T-helper 1 cell (primary cell): ENCODE measurements at places on chromosomes 7 and 10.
A peak's percentile ranks its signal among the peaks of the same experiment; 100 is the strongest.

DNA sequence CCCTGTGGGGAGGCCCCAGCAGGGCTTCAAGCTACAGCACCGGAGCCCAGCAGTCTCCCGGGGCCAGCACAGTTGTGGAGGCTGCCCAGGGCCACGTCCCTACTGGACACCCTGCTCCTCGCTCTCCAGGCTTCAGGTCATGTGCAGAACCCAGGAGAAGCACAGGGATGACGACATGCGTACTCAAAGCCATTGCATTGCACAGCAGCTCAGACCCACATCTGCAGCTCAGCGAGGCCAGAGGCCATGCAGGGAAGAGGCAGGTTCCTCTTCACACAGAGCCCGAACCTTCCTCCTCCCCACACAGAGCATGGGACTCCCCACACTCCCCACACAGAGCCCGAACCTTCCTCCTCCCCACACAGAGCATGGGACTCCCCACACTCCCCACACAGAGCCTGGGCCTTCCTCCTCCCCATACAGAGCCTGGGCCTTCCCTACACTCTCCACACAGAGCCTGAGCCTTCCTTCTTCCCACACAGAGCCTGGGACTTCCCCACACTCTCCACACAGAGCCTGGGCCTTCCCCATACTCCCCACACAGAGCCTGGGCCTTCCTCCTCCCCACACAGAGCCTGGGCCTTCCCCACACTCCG lies 12.3 kb downstream of the CFAP46 start:
- no peak for DNase-seq

DNA sequence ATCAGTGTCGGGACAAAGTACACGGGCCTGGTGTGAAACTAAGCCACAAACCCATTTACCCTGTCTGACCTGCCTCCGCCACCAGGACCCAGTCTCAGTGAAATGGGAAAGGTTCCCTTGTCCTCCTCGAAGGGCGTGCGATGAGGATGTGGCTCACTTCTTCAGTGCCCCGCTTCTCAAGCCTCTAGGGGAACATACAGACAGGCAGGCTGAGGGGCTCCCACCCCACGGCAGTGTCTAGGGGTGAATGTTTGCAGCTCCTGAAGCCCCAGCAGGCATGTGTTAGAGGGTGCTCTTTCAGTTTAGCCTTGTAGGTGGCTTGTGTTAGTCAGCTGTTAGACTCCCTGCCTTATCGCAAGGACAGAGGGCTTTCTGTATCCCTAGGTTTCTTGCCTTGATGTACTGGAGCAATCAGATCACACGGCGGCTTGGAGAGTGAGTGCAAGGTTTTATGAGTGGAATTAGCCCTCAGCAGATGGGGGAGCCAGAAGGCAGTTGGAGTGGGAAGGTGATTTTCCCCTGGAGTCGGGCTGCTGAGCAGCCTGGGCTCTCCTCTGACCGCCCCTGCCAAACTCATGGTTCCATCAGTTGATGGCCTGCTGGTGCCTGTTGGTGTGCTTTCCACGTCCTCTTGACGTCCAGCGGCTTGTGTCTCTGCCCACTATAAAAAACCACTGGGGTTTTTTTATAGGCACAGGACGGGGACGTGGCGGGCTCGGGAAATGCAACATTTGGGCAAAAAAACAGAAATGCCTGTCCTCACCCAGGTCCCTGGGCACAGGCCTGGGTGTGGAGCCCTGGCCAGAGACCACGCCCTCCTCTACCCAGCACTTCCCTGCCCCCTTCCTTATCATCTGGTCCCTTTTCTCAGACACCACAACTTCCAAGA lies 759 bp downstream of the NUDT1 start:
- DNase-seq, result no peak

- DNase-seq, result no peak
These were observed 108.6 kb downstream of the UBE2H start for GRCh38 chr7:129843978-129844840.

DNA sequence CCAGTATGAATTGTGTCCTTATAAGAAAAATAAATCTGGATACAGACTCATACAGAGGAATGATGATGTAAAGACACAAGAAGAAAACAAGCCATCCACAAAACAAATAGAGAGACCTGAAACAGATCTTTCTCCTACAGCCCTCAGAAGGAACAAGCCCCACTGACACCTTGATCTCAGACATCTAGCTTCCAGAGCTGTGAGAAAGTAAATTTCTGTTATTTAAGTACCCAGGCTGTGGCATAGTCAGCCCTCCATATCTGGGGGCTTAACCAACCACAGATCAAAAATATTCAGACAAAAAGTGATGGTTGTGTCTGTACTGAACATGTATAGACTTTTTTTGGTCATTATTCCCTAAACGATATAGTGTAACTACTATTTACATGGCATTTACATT lies 23.9 kb upstream of the ANKRD1 start:
- no peak for DNase-seq

DNA sequence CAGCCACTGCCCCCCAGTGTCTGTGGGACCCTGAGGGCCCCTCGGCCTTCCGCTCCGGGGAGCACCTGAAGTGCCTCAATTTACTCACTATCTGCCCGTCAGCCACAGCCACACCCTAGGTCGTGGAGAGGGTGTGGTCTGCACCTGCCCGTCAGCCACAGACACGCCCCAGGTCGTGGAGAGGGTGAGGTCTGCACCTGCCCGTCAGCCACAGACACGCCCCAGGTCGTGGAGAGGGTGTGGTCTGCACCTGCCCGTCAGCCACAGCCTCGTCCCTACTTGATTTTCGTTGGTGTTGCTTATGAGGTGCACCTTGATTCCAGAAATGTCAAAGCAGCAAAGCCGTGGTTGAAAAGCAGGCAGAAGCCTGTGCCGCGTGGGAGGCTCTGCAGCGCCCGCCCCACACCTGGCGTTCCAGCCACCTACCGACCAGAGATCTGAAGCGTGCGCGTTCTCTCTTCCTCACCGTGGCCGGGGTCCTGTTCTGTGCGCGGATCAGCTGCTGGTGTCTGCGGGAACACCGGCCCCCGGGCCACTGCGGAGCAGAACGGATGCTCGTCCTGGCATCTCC lies 101.6 kb downstream of the DYNC2I1 start:
- no peak for DNase-seq

- no peak for DNase-seq
These were observed 114.4 kb downstream of the TPST1 start for GRCh38 chr7:66319407-66319979.

GRCh38 chr10:52215745-52216361 lies 98.2 kb upstream of the DKK1 start:
- no peak for DNase-seq

DNA sequence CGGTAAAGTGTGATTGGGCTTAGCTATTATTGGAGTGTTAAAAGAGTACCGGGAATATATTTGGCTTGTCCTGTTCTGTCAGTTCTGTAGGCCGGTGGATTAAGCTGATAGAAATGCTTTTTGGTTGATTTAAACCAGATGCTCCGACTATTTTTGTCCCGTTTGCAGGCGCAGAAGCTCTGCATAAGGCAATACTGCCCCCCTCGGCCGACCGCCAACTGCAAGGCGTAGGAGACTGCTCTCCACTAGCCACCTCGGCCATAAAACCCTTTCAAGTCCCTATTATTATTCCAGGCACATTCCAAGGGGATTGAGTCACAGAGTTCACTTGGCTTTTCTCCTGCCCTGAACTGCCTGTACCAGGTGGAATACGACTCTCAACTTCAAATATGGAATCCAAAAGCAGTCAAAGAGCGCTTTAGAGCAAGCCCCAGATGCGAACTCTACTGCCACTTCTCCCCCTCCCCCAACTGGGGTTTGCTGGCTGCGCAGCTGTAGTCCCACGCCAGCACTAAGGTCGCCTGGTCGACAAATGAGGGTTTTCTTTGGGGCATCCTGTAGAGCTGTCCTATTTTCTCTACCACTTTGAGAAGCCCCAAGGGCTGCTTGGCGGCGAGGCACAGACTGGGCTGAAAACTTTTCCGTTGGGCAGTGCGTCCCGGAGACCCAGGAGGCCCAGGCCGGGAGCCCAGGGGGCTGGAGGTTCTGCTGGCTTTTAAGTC lies 108.3 kb downstream of the REEP3 start:
- DNase-seq, result peak; percentile 40

DNA sequence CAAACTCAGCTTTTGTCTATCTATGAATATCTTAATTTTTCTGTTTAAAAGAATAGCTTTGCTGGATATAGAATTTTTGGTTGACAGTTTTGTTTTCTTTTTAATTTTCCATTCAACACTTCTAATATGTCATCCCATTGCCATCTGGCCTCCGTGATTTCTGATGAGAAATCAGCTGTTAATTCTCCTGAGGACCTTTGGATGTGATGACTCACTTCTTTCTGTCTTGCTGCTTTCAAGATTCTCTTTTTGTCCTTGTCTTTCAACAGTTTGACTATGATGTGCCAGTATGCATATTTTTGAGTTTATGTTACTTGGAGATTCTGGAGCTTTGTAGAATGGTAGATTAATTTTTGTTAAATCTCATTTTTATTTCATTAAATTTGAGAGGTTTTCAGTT lies 38.4 kb downstream of the ZNF518A start:
- DNase-seq, result no peak

DNA sequence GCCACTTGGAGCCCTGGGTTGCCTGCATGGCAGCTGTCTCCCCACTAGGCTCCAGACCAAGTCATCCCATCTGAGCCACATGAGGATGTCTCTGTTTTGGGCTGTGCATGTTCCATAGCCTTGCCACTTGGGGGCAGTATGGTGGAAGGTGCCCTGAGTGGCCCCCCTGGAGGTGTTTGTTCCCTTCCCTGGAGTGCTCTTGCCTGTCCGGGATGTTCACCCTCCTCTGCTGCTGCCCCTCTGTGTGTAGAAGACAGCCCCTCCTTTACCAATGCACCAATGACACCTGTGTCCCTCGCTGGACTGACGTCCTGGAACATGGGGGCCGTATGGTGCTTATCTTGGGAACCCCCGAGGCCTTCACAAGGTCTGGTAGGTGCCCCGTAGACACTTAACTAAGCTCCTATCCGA lies 100.2 kb downstream of the ACTR3B start:
- DNase-seq, result no peak

DNA sequence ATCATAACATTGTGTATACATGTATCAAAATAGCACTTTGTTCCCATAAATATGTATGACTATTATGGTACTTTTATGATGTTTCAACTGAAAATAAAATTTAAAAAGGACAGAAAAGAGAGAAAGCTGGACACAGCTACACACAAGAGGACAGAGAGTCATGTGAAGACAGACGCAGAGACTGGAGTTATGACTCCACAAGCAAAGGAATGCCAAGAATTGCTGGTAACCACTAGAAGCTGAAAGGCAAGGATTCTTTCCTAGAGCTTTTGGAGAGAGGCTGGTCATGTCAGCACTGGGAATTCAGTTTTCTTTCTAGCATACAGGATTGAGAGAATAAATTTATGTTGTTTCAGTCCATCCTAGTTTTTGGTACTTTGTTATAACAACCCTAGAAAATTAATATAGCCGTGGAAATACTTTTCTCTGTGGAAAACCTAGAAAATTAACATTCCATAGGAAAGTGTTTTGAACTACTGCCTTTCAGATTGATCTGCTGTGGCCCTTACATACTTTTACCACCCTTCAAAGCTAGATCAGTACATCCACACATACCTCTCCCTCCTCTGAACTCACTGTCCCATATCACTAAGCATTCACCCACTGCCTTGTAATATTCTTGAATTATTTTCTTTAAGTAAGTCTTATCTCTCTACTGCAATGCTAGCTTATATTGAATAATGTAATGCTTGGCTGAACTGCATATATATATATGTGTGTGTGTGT lies 575.3 kb downstream of the IPMK start:
- no peak for DNase-seq

GRCh38 chr10:14510346-14510745 lies 179.6 kb upstream of the FRMD4A start:
- no peak for DNase-seq

DNA sequence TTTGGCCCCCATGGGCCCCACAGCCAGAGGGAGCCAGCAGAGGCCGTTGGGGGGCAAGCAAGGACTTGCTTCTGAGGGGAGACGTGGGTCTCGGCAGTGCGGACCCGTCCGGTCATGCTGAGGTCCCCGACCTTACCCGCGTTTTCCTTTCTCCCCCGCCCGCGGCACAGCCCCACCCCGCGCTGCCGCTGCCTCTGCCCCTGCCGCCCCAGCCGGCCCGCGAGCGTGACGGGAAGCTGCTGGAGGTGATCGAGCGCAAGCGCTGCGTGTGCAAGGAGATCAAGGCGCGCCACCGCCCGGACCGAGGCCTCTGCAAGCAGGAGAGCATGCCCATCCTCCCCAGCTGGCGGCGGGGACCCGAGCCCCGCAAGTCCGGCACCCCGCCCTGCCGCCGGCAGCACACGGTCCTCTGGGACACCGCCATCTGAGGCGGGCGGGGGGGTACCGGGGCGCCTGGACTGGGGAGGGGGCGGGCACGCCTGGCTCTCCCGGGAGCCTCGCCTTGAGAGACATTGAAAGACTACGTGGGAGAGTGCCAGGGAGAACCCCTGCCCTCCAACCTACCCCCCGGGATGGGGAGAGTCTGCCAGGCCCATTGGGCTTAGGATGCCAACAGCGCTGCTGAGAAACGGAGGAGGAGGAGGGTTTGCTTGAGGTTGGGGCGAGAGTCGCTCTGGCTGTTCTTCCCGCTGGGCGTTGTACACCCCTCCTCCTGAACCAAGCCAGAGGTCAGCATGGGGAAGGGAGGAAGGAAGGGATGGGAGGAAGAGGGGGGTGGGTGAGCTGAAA lies 9.9 kb downstream of the NYAP1 start:
- DNase-seq, result peak; percentile 57

DNA sequence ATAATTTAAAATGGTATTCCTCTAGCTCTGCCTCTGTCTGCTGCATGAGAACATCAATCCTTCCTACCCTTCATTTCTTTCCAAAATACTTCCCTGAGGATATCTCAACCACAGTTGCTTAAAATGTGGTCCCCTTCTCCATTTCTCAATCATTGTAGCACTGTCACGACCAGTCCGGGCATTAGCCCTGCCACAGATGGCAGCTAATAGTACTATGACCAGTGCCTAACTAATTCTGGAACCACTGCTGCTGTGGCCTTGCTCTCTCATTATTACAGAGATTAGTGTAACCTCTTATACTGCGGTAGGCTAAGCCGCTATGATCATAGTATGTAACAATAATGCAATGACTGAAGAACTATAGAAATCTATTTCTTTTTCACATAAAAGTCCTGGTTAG lies 66.0 kb downstream of the REEP3 start:
- DNase-seq, result no peak

DNA sequence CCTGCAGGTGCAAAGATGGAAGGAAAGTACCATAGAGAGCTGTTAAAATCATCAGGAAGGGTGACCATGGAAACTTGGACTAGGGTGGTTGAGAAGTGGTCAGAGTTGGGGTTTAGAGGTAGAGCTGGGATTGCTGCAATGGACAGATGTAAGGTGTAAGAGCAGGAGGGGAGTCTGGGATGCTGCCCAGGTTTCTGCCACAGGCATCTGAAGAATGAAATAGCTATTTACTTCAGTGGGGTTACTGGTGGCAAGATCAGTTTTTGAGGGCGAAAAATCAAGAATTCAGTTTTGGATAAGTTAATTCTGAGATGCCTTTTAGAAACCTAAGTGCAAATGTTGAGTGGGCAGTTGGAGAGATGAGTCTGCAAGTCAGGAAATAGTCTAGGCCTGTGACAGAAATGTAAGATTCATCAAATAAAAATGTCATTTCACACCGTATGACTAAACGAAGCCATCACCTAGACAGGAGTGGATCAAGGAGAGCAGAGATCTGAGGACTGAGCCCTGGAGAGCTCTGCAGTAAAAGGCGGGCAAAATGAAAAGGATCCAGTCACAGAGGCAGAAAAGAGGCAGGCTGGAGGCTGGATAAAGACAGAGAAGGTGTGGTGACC lies 22.7 kb upstream of the TOMM7 start:
- DNase-seq, result no peak
